ENCODE measurements at places on chromosomes 6 and 20.

- no peak for DNase-seq
Observed at GRCh38 chr6:70150521-70150920, 152.4 kb downstream of the COL9A1 start.

- DNase-seq: no peak
Observed at GRCh38 chr6:19827903-19828302, 9.3 kb upstream of the ID4 start.

DNA sequence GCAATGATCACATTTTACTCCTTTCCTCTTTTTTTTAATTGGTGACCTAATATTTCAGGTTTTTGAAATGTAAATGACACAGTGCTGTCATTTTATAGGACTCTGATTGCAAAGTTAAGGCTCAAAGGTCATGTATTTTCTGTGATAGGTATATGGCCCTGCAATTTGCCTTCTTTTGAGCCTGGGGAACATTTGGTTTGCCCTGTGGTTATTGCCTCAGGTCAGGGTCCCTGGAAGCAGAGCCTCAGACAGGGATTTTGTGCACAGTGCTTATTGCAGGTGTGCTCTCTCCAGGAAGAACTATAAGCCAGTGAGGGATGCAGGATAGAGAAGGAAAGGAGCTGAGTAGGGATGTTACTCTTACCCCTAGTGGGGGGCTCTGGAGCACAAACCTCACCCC, 229.3 kb upstream of the ECI2 start:
- DNase-seq: no peak

- DNase-seq: no peak
Observed at GRCh38 chr6:134437376-134437775, 119.5 kb upstream of the SGK1 start.

GRCh38 chr6:89035252-89036101, 45.1 kb upstream of the PNRC1 start:
- peak; percentile 66 for DNase-seq

GRCh38 chr6:123899745-123900144, 96.1 kb downstream of the NKAIN2 start:
- DNase-seq: no peak

DNA sequence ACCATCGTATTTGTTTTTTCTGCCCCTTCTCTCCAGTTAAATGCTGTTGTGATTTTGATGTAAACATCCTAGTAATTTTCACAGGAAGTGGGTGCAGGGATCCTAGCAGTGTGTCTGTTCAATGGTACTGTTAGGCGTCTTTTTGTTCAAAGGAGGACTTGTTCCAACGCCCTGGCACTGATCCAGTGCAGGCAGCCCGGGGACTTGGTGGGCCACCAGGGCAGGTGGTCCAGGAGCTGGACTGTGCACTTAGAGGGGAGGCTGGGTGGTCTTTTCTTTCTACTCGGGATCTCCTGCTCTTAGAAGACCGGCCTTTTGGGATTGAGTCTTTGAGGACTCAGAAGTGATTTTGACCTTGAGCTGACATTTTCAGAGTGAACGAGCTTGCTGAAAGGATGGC, 41.1 kb upstream of the NKX2-2 start:
- no peak for DNase-seq

DNA sequence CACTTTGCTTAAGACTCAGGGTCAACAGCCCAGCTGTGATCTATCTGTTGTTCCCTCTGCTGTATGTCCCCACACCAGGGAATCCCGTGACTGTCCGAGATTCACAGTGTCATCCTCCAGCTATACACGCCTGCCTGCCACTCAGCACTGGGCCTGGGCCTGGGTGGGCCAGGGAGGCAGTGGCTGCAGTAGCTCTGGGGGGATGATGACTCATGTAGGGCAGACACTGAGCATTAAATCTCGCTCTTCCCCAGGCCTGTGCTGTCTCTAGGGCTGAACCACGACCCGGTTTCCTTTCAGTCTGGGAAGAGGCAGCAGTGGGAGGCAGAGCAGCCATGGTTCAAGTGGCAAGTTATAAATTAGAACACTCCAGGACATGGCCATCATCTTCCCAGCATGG, 173.9 kb downstream of the LRFN2 start:
- DNase-seq: no peak

- no peak for DNase-seq
Observed at GRCh38 chr6:88865275-88865674, 98.1 kb downstream of the RNGTT start.

All from SHP77 (cell line).